ENCODE measurements at places on chromosomes 16 and 17.
A peak's percentile ranks its signal among the peaks of the same experiment; 100 is the strongest.

GRCh38 chr17:35765086-35765710 is 4.5 kb downstream of the C17orf50 start:
- DNase-seq: no peak

- DNase-seq: no peak
Measured at GRCh38 chr16:72898216-72898825, 149.6 kb downstream of the ZFHX3 start.

DNA sequence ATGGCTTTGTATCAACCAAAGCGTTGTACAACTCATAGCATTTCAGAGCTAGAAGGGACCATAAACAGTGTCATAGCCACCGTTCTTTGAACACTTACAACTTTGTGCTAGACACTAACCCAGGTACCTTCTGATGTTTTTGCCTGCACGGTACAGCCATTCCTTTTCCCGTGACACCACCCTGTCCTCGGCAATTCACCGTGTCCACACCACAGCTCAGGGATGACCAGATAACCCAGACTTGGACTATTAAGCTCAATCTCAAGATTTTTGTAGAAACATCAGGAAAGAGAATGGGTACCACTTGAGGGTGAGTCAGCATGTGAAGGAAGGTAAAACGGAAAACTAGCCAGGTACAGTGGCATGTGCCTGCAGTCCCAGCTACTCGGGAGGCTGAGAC is 9.8 kb upstream of the CBFB start:
- no peak for DNase-seq

GRCh38 chr17:76363107-76363842 is 9.6 kb upstream of the PRPSAP1 start:
- DNase-seq: no peak

DNA sequence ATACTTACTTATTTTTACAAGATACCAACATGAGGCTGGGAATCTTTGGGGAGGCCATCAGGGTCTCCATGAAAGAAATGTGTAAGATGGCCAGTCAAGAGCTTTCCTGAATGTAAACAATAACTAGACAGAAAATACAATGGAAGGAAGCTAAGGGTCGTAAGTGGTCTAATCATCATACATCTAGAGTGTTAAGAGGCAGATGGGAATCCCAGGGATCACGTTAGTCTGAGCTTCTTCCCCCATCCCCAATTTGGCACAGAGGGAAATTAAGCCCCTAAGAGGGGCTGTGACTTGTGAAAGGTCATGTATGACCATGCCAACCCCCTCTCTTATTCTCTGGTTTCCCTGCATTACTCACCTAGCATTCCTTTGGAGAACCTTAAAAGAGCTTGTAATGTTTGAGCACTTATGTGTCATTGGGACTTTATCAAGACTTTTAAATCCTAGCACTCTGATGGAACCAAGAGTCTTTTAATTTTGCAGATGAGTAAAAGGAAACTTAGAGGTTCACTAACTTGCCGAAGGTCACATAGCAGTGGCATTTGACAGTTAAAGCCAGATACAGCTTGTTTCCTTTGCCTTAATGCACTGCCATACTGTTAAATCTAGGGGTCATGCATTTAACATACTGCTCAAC is 46.1 kb downstream of the DCUN1D3 start:
- no peak for DNase-seq

GRCh38 chr16:87724490-87725291 is 41.1 kb downstream of the KLHDC4 start:
- DNase-seq: no peak

DNA sequence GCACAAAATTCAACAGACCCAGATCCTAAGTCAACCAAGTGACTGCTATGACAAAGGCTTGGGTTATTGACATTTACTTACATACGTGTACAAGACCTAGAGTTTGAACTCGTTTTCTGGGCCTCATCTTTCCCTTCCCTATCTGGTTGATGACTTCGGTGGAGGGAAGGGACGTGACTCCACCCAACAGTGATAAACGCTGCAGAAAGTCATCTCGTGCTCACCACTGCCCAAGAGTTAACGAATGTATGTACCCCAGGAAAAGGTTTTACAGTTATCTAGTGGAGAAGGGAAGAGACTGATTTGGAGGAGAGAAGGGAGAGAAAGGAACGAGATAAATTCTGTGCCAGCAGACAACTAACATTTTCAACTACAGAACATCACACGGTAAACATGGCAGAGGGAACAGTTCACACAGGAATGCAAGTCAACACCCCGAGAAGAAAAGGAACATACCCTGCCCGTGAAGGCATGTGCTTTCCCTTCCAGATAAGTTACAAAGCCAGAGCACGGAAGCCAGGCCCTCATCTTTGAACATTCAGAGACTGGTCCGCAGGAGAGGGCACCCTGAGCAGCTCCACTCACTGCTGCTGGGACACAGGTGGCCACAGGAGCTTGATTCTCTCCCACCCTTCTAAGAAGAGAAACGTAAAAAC is 13.9 kb upstream of the CYTH1 start:
- no peak for DNase-seq

DNA sequence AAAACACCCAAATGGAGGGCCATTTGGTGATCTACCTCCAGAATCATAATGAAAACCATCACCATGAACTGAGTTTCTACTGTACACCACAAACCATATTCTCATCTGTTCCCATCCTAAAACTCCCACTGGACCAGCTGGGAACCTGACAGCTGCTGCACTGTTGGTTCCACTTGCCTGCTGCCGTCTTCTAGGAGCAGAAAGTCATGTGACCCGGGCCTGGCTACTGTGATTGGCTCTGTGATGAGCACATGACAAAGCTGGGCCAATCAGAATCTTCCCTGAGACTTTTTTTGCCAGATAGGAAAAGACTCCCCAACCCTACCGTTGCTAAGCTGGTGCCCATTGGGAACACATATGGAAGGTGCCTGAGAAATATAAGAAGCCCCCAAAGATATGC is 264.2 kb downstream of the MRTFB start:
- no peak for DNase-seq

DNA sequence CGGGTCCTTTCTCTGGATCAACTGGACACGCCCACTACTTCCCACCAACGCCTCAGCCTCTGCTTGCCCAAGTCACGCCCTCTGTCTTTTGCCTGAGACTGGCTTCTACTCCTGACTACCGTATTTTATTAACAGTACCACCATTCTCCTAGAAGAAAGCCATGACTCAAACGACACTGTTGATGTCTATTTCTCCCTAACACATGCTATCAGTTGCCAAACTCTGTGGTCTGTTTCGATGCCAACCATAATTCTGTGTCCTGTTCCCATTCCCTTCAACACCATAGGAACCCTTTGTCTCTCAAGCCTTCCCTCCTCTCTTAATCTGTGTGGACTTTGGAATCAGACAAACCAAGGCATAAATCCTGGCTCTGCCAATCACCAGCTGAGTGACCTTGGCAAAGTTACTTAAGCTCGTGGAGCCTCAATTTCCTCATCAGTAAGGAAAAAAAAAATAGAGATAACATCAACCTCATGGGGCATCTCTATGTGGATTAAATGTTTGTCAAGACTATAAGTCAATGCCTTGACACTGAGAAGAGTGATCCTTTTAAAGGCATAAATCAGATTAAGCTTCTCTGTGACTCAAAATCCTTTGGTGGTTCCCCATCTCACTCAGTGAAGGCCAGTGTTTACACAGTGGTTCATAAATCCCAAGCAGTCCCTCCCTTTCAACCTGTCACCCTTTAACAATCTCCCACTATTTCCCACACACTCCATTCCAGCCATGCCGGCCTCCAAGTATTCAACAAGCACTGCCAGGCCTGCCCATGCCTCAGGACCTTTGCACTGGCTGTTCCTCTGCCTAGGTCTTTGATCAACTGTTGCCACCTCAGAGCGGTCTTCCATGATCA is 45.6 kb downstream of the ERN1 start:
- peak; percentile 26 for DNase-seq

GRCh38 chr17:60825351-60825750 is 147.7 kb downstream of the BCAS3 start:
- DNase-seq: no peak

DNA sequence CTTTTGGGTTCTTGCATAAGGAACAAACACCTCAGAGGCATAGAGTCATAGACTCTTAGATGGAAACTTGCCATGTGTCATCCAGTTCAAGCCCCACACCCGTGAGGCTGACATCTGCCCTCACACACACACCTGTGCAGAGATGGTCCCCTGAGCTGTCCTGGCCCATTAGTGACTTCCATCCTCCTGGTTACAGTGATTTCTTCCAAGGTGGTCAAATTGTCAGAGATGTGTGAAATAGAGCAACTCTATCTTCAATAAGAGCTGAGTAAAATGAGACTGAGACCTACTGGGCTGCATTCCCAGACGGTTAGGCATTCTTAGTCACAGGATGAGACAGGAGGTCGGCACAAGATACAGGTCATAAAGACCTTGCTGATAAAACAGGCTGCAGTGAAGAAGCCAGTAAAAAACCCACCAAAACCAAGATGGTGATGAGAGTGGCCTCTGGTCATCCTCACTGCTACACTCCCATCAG is 342.2 kb upstream of the TNRC6C start:
- no peak for DNase-seq

DNA sequence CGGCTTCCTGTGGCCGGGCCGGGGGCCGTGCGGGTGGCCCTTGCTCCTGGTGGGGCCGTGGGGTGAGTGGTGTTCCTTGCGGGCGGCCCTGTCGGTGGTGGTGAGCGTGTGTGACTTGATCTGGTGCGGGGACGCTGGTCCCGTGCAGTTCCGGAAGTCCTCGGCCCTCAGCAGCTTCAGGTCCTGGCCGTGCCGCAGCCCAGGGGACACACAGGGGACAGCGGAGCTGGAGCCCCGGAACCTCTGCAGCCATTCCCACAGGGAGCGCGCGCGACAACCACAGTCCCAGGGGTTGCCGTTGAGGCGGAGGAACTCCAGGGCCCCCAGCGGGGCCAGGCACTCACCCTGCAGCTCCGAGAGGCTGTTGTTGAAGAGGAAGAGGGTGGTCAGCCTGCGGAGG is 88.4 kb downstream of the RTN4RL1 start:
- no peak for DNase-seq

- DNase-seq: peak; percentile 10
Measured at GRCh38 chr17:18921912-18922451, 30.0 kb upstream of the SLC5A10 start.

- peak; percentile 63 for DNase-seq
Measured at GRCh38 chr17:57861000-57861789, 11.4 kb upstream of the MRPS23 start.

DNA sequence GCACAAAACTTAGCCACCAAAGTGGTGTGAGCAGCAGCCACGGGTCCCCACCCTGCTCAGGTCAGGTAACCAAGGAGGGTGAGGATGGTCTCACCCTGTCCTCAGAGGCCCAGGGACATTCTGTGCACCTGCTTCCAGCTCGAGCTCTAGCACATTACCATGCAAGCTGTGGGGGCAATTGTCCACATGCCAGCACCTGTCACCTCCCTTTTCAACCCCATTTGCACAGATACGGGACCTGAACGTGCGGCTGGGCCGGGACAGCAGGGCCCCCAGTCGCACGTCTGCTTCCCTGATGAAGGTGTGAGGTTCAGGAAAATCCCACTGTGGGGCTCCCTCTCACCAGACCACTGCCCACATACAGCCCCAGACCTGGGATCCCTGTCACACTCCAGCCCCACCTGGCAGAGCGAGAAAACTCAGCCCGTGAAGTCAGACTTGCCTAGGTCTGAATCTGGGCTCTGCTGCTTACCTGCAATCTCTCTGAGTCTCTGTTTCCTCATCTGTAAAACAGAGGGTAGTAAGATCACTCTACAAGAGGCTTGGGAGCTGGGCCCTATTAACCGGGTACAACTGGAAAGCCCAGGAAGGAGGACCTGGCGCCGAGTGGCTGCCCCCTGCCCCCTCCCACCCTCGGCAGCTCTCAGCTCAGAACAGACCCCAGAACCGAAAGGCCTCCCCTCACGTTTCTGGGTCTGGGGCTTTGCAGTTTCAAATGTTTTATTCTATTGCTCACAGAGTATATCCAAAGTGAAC is 7.9 kb downstream of the WFIKKN2 start:
- no peak for DNase-seq

DNA sequence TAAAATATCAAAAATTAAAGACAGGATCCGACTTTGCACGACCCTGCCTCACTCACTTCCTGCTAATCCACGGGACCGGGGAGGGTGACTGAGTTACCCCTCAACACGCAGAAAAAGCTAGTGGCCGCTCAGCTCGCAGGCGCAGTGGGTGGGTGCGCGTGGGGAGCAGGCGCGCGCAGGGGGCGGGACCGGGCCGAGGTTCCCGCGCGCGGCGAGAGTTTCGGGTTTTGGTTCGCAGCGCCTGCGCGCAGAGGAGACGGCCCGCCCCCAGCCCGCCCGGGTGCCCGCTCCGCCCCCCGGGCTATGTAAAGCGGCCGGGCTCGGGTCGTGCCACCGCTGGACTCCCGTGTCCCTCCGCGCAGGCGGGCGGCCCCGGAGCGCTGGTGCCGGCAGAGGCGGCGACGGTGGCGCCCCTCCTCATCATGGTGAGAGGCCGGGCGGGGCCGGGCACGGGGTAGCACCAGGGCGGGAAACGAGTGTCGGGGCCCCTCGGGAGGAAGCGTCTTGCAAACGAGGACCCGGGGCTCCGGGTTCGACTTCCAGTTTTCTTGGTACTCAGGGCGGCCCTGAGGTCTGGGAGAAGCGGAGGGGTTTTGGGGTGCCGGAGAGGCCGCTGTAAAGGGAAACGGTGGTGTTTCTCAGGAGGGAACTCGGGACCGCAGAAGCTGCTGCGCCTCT is at the start of gene CNP:
CNP (plus strand) TSS at position 333 of the 678 bp plus-strand sequence; CDS start at position 423, 90 bp downstream.
- peak; percentile 91 for DNase-seq

DNA sequence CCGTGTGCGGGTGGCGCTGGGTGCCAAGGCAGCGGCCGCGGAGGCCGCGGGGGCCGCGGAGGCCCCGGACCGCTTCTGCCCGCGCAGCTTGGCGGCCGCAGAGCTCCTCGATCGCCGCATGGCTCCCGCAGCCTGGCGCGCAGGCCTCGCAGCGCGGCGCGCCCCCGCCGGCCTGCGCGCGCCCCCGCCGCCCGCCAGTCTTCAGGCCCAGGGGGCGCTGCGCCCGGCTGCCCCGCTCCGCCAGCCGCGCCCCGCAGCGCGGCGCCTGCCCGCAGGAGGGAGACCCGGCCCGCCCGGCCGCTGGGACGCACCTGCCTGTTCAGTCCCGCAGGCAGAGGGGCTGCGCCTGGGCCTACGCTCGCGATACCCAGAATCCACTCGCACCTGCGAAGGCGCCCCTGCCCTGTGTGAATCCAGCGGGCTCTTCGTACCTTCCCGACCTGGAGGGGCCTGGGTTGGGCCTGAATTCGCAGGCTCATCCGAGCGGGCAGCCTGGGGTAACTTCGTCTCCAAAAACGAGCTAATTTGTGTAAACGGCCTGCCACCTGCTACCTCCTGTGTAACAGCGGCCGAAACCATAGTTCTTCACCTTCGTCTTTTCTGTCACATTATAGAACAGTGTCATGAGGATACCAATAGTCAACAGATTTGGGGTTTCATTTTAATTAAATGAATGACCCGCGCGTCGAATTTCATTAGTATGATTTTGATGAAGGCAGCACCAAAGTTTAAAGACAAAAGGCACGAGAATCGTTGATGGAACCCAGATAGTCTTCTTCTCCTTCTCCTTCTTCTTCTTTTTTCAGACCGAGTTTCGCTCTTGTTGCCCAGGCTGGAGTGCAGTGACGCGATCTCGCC is at the start of gene CENPV:
CENPV (minus strand) TSS at position 153 of the 858 bp plus-strand sequence; CDS start at position 120, 33 bp downstream.
- no peak for DNase-seq
